Islet precursor cell (in vitro differentiated cells): ENCODE measurements at places on chromosomes 1 and 21.

DNA sequence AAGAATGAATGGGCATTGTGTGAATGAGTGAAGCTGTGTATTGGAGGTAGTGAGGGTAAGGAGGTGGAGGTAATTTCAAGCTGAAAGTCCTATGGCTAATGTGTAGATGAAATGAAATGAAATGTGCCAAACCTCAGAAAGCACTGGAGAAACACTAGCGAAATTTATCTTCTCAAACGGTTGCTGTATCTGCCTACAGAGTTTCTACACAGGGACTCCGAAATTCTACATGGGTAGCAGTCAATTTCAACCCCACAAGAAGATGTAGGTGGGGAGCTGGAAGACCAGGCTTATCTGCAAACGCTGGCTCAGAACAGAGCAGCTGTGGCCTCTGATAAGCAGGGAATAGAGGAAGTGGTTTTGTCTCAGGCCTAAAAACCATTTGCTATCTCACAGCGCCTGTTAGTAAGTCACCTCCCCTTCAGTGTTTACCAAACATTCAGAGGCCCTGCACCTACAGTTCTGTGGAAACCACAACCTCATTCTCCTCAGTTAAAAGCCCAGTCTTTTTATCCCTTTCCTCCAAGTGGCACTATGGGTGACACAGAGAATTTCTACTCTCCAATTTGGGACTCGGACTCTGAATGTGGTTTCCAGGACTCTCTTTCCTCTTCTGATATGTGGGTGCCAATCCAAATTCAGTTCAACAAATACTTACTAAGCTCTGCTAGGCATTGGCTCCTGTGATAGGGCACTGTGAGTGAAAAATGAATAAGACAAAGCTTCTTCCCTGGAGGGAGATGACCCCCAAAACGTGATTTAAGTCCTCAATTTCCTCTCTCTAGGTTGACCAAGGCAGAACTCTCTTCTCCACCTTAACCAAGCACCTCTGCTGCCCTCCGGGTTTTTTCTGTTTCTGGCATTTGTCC, 17.2 kb upstream of the SLAMF6 start:
- peak; percentile 64 for DNase-seq

DNA sequence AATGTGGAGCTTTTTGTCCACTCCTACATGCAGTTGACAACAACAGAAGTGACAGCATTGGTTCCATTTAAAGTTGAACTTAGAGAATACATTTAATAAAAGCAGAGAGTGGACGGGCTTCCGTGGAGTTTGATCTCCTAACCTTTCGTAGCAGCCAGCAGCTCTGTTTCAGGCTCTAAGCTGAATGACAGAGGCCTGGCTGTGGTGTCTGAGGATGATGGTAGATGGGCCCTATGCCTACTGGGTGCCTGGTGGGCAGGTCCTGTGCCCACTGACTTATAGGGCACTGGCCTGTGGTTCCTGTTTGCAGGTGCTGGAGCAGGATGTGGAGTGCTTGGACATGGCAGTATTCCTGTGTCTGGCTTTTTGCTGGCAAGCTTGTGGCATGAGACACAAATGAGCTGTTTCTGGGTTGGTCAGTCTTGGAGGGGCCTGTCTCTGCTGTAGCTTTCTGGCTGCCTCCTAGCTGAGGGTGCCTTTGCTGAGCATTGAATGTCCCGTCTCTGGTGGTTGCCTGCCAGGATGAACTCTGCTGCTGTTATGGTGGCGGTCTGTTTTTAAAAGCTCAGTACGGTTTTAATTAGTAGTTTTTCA, 54.6 kb downstream of the PRDM2 start:
- DNase-seq, result peak; percentile 75

DNA sequence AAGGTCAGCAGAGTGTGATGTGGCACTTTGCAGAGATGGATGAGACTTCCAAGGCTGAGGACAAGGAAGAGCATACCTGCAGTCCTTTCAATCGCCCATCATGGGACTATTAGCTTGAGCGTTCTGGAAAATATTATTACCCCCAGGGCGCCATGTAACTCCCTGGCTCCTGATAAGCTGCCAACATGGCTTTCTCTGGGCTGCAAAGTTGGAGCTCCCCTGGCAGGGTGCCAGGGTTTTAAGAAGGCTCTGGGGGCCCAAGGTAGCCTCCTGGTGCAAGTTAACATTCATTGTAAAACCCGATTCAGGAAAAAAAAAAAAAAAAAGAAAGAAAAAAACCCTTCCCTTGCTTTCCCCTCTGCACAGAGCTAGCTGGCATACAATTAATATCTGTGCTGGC, 196.7 kb downstream of the PBX1 start:
- no peak for DNase-seq

DNA sequence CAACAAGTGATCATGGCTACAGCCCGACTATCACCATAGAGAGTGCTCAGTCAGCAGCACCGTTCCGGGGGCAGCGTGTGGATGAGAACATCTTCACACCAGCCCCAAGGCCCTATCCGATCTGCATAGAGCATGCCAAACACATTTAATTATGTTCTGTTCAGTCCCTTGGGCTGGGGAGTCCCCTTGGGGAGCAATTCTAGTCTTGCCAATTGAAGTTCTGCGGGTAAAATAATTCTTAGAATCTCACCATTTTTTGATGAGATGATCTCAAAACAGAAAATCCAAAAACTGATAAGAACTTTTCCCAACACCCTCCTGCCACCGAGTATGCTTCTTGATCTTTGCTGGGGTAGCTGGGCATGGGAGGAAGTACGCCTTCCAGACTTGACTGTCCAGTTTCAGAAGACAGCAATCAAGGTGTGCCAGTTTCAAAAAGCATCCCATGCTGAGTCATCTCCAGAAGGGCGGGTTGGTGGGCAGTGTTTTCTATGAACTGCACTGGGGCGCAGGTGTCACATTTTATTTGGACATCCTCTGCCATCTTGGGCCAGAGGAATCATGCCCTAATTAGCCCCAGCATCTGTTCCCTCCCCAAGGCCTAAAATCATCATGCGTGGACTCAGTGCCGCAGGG, 20.8 kb upstream of the PTPRF start:
- DNase-seq, result no peak

GRCh38 chr1:236893626-236894545, 98.8 kb downstream of the MTR start:
- no peak for DNase-seq

- DNase-seq, result peak; percentile 91
These were observed 633.8 kb downstream of the PTPRC start for GRCh38 chr1:199272628-199273086.

GRCh38 chr21:28111151-28111619, 881.5 kb downstream of the LTN1 start:
- DNase-seq, result no peak

- peak; percentile 52 for DNase-seq
These were observed 39.3 kb upstream of the EPS8L3 start for GRCh38 chr1:109802901-109803561.

- no peak for DNase-seq
These were observed 63.1 kb downstream of the KIF21B start for GRCh38 chr1:200960236-200960947.

DNA sequence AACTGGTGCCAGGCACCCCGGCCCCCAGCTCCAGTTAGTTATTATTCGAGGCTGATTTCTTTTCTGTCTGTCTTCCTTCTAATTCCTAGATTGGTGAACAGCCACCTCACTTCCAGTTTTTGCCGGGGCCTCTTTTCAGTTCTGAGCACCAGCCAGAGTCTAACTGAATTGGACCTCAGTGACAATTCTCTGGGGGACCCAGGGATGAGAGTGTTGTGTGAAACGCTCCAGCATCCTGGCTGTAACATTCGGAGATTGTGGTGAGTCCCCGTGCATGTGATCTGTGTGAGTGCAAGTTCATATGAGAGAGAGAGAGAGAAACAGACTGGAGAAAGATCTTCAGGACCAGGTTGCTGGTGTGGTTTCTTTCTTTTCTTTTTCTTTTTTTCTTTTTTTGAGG, 13.5 kb downstream of the NLRP3 start:
- DNase-seq, result no peak

GRCh38 chr1:98437540-98437939, 224.0 kb upstream of the SNX7 start:
- DNase-seq, result no peak

DNA sequence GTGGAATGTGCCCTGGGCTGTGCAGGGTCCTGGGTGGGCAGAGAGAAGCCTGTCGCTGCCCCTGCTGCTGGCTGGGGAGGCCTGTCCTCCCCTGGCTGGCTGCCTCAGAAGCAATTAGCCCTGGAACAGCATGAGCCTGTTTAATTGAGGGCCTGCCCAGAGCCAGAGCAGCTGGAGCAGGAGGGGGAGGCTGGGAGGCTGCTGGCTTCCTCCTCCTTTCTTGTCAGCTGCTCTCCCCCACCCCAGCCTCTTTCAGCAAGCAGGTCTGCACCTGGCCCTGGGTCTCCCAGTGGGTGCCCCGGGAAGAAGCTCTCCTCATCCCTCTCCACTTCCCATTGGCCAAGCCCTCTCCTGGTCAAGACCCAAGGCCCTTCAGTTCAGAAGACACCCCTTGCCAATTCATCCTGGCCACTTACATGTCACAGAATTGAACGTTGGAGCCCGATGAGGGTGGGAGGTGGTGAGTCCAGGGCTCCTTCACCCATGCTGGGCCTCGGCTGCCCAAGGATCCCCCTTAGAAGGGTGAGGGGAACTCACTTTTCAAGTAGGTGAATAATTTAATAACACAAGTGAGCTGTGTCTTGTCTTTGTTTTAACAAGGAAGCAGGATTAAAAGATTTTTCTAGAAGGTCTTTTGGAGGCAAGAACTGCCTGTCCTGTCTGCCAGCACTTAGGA, 13.2 kb downstream of the AMPD2 start:
- DNase-seq, result peak; percentile 88

- no peak for DNase-seq
These were observed 15.8 kb downstream of the SYNJ1 start for GRCh38 chr21:32712043-32712442.

- no peak for DNase-seq
These were observed 36.0 kb upstream of the ANGPTL7 start for GRCh38 chr1:11153184-11153583.

DNA sequence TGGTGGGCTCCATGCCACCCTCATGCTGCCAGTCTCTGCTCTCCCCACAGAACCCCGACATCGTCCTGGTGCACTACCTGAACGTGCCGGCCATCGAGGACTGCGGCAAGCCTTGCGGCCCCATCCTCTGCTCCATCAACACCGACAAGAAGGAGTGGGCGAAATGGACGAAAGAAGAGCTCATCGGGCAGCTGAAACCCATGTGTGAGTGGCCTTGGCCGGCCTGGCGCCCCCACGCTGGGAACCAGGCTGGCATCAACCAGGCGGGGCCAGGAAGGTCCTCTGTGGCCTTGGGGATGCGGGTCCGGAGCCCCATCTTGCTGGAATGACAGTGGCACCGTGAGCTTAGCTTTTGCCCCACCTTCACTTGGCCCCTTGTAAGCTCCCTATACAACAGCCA, 130.7 kb upstream of the VAMP3 start:
- no peak for DNase-seq

DNA sequence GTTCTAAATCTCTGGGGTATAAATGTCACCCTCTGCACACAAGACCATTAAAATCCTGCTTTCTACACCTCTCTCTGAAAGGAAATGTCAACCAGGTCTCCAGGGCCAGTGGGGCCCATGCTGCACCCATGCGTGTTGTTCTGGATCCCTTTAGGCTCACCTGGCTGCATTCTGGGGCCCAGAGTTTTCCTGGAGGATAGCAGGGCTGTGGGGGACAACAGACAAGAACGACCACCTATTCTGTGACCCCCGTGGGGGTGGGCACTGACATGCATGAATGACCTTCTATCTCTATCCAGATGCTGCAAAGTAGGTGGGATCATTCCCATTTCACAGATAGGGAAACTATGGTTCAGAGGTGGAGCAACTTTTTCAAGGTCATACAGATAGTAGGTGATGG, 41.6 kb downstream of the TNNT2 start:
- DNase-seq, result no peak

DNA sequence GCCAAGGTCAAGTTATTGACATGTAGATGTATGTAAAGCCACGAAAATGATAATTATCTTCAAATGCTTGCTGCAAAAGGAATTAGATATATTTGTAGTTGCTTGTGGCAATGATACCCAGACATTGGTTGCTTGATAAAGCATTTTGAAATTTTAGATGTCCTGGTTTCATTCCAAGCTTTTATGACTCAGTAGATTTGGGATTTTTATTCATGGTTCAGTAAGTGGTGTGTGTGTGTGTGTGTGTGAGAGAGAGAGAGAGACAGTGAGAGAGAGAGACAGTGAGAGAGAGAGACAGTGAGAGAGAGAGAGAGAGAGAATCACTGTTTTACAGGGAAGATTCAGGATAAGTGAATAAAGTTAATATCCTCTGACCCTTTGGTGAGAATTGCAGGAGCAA, 498.2 kb upstream of the C1orf87 start:
- no peak for DNase-seq

- DNase-seq, result peak; percentile 59
These were observed 19.8 kb downstream of the SELP start for GRCh38 chr1:169610108-169610507.

- DNase-seq, result no peak
These were observed 40.4 kb downstream of the SLC35D1 start for GRCh38 chr1:67013573-67013972.

GRCh38 chr1:1004780-1005697, 5.1 kb upstream of the HES4 start:
- peak; percentile 78 for DNase-seq

GRCh38 chr1:92480813-92481598, 5.7 kb downstream of the GFI1 start:
- peak; percentile 62 for DNase-seq

GRCh38 chr1:166947398-166948043, 27.8 kb downstream of the ILDR2 start:
- DNase-seq, result peak; percentile 94

GRCh38 chr1:64542118-64542517, 72.2 kb downstream of the CACHD1 start:
- DNase-seq, result no peak

DNA sequence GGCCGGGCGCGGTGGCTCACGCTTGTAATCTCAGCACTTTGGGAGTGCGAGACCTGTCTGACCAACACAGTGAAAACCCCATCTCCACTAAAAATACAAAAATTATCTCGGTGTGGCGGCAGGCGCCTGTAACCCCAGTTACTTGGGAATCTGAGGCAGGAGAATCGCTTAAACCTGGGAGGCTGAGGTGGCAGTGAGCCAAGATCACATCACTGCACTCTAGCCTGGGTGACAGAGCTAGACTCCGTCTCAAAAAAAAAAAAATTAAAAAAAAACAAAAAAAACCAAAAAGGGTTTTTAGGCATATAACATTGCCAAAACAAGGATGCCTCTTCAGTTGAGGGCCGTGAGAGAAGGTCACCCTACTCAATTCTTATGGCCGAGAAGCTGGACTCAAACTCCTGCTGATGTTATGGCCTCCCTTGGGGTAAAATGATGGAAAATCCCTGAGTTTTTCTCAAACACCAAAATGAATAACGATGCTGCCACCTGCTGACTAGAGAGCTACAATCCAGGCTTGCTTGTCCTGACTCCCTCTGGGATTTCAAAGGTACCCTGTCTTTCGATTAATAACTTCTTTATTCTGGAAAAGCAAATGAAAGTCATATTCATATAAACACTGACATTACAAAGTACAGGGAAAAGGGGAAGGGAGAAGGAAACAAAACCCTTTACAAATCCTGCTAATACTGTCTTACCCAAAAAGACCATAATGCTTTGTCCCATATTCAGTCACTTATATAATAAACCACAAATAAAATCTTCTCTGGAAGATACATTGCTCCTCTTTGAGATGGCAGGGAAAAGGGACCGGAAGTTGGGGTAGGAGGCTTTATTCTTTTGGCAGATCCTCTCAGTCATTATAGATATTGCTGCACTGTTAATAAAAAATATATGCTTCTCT, 10.7 kb downstream of the RAB42 start:
- peak; percentile 66 for DNase-seq
